ENCODE measurements at places on chromosomes 6 and 20.

DNA sequence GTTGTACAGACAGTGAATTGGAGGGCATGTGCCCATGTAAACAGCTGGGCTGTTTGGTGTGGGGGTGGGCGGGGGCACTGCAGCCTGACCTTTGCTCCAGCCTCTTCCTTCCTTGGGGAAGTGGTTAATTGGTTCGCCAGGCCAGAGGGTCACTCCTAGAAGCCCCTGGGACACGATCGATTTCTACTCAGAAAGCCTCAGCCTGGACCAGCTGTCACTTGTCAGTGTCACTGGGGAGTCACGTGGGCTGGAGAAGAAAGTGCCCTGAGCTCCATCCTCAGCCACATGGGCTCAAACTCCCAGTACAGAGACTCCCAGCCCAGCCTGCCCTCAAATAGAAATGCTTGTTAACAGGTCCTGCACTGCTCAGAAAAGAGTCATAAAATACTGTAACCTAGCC lies 423.8 kb upstream of the SULF2 start:
- DNase-seq, result peak; percentile 66

DNA sequence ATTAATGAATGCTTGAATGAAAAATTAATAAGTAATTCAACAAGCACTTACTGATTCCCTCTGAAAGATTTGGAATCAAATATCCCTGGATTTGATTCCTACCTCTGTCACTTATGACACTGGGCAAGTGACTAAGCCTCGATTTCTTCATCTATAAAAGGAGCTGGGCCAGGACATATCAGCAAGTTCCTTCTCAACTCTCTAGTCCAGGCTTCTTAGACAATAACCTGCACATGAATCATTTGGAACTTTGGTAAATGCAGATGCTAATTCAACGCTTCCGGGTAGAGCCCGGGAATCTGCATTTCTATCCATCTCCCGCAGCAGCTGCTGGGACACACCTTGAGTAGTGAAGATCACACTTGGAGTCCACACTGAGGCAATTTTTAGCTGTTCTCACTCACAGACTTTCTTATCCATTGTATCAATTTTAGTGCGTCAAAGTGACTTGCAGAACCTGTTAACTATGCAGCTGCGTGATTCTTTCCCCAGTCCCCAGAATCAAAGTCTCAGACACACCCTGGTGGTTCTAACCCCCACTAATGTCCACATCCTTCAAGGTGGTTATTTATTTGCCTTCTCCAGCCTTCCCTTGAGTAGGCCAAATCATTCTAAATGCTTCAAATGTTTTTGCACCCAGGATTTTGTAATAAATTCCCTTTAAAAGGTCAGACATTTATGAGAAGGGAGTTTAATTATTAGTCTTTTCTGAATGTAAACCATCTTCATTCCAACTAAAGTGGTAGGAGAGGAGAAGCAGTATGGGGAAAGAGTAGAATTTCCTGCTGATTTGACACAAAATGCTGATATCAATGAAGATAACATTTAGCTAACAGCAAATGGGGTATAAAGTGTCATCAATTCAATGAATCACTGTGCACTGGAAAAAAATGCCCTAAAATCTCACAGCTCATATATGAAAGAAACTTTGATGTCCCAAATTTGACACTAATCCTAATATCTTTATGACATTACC lies 26.0 kb upstream of the CCND3 start:
- DNase-seq, result peak; percentile 48

DNA sequence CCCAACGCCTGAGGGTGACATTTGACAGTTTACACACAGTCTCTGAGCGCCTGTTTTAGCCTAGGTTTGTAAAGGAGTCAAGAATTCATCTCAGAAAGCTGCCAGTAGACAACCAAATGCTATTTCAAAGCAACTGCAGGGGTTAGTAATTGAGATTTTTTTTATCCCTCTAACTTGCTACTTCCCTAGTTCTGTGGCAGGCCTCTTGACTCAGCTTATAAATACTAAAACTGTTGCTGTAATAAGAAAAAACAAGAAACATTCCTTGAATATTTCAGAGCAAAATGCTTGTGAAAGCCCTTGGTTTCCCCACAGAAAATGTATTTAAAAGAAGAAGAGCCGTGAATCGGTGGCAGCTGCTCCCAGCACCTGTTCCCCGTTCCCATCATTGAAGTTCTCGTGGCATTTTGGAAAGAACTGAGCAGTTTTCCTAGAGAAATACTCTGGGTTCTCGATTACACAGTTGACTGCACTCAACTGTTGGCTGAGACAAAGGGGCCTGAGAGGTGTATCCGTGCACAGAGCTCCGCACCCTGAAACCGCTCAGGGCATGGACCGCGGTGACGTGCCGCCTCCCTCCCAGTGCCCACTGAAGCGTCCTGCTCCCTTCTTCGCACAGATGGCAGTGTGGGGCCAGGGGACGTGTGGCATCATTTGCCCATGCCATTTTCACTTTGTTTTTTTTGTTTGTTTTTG lies 20.9 kb downstream of the DLL1 start:
- DNase-seq, result no peak

DNA sequence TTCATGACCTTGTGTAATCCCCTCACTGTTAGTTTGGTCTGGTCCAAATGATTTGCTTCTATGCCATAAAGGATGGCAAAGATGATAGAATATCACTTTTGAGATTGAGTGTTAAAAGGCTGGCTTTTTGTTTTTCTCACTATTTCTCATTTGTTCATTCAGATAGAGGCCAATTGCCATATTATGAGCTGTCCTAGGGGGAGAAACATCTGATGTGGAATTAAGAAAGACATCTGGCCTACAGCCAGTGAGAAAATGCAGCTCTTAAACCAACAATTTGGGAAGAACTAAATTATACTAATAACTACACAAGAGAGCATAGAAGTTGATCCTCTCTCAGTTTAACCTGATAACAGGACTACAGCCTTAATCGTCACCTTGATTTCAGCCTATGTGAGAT lies 1668.6 kb downstream of the GRIK2 start:
- peak; percentile 89 for DNase-seq

DNA sequence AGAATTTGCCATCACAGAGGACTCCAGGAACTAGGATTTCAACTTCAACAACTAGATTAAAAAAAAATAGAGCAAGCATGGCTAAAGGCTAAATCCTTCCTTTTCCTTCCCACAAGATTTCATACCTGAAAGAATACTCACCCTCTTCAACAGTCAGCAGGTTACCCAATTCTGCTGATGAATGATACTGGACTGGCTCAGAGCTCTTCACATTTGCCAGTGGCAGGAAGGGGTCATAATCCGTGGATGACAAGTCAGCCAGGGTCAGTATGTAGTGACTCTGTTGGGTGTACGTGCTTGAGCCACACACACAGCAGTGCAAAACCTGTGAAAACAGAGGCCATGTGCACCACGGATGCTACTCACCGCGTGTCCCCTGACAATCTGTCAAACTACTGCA lies 152.9 kb downstream of the INSM1 start:
- DNase-seq, result no peak

All from lung (tissue), 17 donors.